Tibial nerve (tissue), 4 donors: ENCODE measurements at places on chromosomes 4 and X.

DNA sequence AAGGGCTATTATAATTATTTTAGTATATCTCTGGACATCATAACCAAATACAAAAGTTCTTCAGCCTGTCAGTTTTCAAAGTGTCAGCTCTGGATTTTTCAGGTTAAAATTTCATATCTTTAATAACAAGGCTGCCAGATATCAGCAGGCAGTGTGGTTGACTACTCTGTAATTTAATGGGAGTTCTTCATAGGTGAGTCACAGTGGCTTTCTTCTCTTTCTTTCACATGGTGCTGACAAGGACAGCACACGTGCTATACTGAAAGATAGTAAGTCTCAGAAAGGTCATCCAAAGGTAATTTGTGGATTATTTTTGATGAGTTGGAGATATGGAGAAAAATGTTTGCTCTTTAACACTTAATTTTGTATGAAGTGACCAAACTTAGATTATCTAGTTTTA, 43.2 kb downstream of the GALNT7 start:
- DNase-seq = no peak

- DNase-seq = no peak
Measured at GRCh38 chr4:155974476-155974749, 20.7 kb upstream of the CTSO start.

GRCh38 chr4:47647544-47647943, 162.5 kb downstream of the ATP10D start:
- DNase-seq = no peak

DNA sequence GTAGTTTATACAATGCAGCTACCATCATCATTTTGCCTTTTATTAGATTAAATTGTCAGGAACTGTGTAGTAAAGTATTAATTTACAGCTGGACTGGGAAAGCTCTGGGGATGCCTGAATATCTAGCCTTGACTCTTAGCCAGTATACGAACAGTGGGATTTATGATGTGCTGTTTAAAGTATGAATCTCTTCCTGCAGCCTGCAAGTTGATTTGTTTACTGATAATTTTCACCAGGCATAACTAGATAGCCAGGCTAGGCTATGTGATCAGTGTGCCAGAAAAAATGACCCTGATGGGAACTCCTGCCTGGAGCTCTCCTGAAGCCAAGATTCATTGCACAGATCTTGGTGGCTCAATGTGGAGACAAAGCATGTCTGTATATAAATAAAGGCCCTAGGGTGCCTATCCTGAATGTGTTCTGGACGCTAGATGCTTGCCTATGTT, 119.2 kb downstream of the SCLT1 start:
- no peak for DNase-seq

- no peak for DNase-seq
Measured at GRCh38 chr4:154366956-154367355, 124.6 kb downstream of the DCHS2 start.

GRCh38 chr4:126396121-126396520, 1081.4 kb downstream of the FAT4 start:
- no peak for DNase-seq

GRCh38 chr4:95516528-95517017, 32.2 kb downstream of the UNC5C start:
- no peak for DNase-seq

GRCh38 chr4:166987026-166987425, 247.3 kb downstream of the SPOCK3 start:
- DNase-seq = no peak

DNA sequence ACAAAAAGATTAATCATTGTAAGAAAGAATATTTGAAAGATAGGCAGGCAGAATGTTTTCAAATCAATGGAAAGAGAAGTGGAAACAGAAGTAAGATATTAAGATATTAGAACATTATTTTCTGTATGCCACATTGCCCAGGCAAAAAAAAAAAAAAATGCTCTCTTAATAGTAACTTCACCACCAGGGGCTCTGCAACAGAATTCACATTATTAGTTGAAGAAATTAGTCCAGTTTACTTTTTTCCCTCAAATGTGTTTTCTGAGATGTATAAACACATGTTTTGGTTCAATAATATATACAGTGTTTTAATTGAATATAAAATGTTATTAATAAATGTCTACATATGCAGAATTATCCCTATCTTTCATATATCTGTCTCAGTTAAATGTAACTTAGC, 78.0 kb upstream of the ADAD1 start:
- DNase-seq = no peak

- no peak for DNase-seq
Measured at GRCh38 chr4:41214825-41215146, 444 bp upstream of the APBB2 start.

- peak; percentile 94 for DNase-seq
Measured at GRCh38 chr4:81466841-81467671, 4.7 kb downstream of the RASGEF1B start.

DNA sequence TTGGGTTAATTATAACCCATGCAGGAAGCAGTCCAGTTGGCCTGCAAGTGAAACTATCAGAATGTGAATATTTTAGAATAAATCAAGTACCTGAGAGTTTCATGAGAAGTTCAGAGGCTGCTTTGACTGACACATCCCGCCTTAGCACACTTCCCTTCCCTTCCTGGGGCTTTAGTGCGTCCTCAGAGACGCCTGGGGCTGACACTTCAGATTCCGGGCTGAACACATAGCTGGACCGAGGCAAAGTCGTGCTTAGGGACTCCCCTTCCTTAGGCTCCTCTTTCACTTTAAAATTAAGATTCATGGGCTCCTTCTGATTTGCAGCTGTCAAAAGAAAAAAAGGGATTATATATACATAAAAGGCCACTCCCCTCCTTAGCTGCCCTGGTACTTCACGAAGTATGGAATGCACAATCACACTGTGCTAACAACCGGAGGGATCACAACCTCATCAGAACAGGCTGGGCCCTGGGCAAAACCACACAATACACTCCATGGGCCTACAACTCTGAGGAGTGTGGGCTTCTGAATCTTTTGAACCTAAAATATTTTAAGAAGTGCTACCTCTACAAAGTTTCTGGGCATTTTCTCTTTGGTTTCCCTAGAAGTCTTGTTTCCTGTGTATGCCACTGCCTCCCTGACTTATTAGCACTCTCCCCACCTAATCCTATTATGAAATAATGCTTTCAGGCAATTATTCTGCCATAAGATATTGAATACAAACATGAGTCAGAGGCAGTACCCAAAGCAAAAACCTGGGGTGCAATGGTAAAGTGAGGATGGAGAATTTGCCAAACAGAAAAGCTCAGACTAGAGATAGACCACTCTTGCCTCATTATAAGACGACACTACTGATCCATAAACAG, 68.2 kb downstream of the ZNF827 start:
- DNase-seq = no peak

GRCh38 chr4:110032603-110033002, 119.9 kb downstream of the EGF start:
- DNase-seq = peak; percentile 34

DNA sequence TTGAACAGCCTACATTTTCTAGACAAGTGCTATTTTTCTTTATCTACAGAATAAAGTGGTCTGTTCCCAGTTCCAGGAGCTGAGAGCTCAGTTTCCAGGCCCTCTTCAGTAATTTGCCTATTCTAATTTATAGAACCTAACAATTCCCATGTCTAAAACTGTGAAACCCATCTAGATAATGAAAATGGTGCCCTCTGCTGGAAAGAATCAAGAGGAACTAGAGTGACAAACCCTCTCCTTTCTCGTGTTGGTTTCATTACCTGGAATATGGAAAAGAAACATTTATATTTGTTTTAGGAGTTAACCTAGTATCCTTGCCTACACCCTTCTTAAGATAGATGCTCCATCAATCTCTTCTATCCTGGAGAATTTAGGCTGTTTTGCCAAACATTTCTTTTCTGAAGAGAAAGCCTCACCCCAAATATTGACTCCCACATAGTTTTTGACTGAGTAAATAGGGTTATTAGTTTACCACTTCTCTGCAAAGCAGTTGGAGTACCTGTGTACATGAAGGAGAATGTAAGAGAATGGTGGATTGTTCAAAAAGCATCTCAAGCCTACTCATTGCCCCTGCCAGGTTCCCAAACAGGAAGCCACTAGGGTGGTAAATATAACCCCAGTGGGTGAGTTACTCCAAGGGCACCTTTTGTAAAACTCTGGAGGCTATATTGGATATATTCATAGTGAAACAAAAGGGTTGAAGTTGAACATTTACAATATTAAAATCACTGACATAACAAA, 121.6 kb downstream of the RASL11B start:
- DNase-seq = no peak

- DNase-seq = no peak
Measured at GRCh38 chr4:76016393-76016792, 6.9 kb downstream of the CXCL10 start.

GRCh38 chrX:111131572-111131971, 35.6 kb downstream of the PAK3 start:
- DNase-seq = no peak

- DNase-seq = no peak
Measured at GRCh38 chr4:89294573-89295269, 12.9 kb downstream of the GPRIN3 start.

- no peak for DNase-seq
Measured at GRCh38 chr4:82398263-82398662, 24.5 kb upstream of the HNRNPD start.

- DNase-seq = peak; percentile 43
Measured at GRCh38 chr4:139589336-139590018, 33.5 kb upstream of the SETD7 start.

DNA sequence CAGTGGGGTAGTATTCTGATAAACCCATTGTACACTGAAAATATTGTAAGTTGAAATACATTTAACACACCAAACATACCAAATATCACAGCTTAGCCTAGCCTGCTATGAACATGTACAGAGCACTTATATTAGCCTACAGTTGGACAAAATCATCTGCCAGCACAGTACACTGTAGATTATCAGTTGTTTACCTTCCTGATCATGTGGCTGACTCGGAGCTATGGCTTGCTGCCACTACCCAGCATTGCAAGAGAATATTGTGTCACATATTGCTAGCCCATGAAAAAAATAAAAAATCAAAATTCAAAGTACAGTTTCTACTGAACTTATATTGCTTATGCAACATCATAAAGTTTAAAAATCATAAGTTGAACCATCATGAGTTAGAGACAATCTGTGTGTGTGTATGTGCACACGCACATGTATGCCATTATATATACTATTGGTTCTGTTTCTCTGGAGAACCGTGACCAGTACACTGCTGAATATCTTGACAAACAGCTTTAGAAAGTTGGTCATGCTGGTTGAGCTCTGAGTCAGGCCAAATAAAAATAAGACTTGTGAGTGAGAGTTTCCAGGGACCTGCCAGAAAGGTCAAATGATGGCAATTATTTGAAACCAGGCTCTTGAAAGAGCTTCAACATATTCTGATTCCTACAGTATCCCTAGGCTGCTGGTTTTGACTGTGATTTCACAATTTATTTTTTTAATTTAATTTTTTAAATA, 238.5 kb downstream of the PRR32 start:
- DNase-seq = no peak
